ENCODE measurements at places on chromosomes 6 and 20.

- DNase-seq, result no peak
Measured at GRCh38 chr20:9460518-9460917, 53.9 kb upstream of the LAMP5 start.

GRCh38 chr20:57902473-57902872 is 192.7 kb upstream of the PMEPA1 start:
- no peak for DNase-seq

GRCh38 chr20:7924692-7925091 is 15.6 kb downstream of the HAO1 start:
- DNase-seq, result no peak

- no peak for DNase-seq
Measured at GRCh38 chr6:6121943-6122342, 115.2 kb upstream of the NRN1 start.

GRCh38 chr6:85468326-85468725 is 18.4 kb downstream of the NT5E start:
- DNase-seq, result no peak

GRCh38 chr6:122878796-122879195 is 89.7 kb downstream of the SMPDL3A start:
- no peak for DNase-seq

- peak; percentile 94 for DNase-seq
Measured at GRCh38 chr6:75284632-75285282, at the start of gene TMEM30A. TSS of gene TMEM30A (minus strand) at chr6:75284792. CDS start at chr6:75284638, 154 bp downstream.

- DNase-seq, result no peak
Measured at GRCh38 chr20:10985536-10985935, 311.7 kb upstream of the JAG1 start.

DNA sequence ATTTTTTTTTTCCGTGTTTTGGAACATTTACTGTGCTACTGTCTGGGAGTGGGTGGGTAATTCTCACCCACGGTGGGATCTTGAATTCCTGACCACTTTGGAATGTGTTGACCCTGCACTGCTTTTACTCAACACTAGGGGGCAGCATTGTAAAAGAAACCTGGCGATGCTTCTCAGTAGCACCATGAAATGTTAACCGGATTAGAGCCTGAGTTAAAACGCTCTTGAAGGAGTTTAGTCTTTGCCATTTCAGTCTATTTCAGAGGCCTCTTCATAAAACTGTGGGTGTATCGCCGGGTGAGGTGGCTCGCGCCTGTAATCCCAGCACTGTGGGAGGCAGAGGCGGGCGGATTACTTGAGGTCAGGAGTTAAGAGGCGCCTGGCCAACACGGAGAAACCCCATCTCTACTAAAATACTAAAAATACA is 114.4 kb upstream of the PRND start:
- DNase-seq, result peak; percentile 41

DNA sequence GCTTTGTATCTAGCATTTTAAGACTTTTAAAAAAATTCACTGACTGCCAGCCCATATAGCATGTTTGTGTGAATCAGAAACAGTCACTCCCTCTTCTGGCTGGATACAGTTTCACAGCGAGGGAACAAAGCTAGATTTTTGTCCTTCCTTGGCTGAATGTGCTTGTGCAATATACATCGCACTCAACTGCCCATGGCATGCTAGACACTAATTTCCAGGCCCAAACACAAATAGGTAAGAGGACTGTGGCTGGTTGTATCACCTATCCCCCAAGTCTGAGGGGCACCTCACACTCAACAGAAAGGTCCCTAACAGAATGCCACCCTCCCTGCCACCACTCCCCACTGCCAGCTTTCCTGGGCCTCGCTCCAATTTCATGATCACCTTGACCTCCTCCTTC is 16.2 kb upstream of the BLCAP start:
- no peak for DNase-seq

- DNase-seq, result no peak
Measured at GRCh38 chr20:24915440-24915839, 33.6 kb upstream of the CST7 start.

DNA sequence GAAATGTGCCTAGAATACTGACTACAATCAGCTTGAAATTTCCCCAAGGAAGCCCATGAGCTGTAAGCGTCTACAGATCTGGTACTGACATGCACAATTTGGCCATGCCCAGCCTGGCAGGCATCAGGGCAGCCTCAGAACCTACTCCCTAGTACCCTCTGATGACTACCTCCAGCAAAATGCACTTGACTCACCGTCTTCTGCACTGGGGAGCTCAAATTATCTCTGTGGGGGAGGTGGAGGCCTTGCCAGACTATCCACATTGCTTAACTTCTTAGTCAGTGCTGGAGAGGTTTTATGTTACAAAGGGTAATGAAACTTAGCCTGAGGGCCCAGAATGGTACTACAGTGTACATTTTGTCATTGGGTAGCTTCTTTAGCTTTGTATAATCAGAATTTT is 126.0 kb upstream of the ADGRF1 start:
- DNase-seq, result no peak

GRCh38 chr20:49790077-49790798 is 22.4 kb upstream of the SLC9A8 start:
- DNase-seq, result no peak

DNA sequence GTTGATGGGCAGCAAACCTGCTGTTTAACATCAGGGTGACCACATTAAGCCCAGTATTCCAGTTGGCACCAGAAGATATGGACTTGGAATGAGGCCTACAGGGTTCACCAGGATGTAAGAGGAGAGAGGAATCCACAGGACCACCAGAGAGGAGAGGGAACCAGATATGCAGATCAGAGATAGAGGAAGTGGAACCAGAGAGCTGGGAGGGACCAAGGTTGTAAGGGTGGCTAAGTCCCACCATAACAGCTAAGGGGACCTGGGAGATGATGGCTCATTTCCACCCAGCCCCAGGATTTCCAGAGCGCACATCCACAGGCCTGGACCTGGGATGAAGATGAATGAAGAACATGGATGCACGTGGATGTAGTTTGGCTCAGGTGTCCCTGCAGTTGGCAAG is 11.1 kb downstream of the BTN2A1 start:
- DNase-seq, result no peak

GRCh38 chr6:152298055-152298647 is 339.0 kb downstream of the SYNE1 start:
- DNase-seq, result no peak

DNA sequence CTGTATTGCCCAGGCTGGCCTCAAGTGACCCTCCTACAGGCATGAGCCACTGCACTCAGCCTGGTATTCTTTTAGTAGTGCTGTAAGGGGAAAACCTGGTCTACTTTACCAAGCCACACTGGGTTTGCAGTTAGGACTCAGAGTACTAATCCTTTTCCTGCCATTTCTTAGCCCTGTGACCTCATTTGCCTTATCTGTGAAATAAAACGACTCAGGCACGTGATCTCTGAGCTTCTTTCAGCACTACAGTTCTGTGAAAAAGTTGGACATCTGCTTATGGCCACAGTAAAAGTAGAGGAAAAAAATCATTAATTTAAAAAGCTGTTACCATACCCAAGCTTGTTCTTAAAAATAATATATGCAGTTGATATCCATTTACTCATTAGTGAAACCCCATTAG is 1007.5 kb downstream of the KIF16B start:
- no peak for DNase-seq

GRCh38 chr20:17714597-17714996 is 14.8 kb downstream of the BANF2 start:
- no peak for DNase-seq

DNA sequence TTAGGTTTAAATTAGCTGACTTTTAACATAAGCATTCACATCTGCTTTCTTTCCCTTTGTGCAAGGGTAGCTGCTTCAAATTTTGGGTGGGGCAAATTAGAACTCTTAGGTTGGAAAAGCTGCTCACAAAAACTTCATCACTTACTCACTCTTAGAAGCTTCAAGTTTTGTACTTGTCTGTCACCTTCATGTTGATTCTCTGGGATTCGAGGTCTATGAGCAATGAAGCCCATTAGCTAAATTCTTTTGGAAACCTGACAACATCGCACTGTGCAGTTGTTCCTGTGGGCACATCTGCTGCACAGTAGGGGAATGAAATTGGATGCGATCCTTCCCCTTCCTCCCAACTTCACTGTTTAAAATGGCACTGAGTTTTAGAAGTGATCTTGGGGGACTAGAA is 156.1 kb downstream of the UBE3D start:
- no peak for DNase-seq

- no peak for DNase-seq
Measured at GRCh38 chr6:106422534-106422933, 62.0 kb downstream of the CRYBG1 start.

- DNase-seq, result no peak
Measured at GRCh38 chr20:6663104-6663503, 104.4 kb upstream of the BMP2 start.

- DNase-seq, result no peak
Measured at GRCh38 chr6:104608101-104608500, 251.6 kb downstream of the HACE1 start.

Data from stimulated activated CD8-positive, alpha-beta memory T cell treated with anti-CD3 and anti-CD28 coated beads, Interleukin-7, amount 100 ng/mL, for 4 hours (primary cell).